Psoas muscle (tissue), 8 donors: ENCODE measurements at places on chromosomes 16 and 17. TPM values are rescaled to one million over a fixed set of nuclear protein-coding genes. Genes with fewer than 3 reads are reported as not detected.

- DNase-seq = no peak
Measured at GRCh38 chr16:48912360-48912759, 302.4 kb upstream of the N4BP1 start.

- DNase-seq = no peak
Measured at GRCh38 chr17:46038414-46038813, 39.4 kb downstream of the STH start.

- DNase-seq = no peak
Measured at GRCh38 chr16:67104061-67104460, 5.7 kb upstream of the PHAF1 start.

DNA sequence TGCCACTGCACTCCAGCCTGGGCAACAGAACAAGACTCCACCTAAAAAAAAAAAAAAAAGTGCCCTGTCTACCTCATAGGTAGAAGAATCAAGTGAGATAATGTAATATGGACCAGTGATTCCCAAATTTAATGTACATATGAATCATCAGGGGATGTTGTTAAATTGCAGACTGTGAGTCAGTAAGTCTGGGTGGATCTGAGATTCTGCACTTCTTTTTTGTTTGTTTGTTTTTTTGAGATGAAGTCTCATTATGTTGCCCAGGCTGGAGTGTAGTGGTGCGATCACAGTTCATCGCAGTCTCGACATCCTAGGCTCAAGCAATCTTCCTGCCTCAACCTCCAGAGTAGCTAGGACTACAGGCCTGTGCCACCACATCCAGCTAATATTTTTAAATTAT, 31.6 kb downstream of the HOXB1 start:
- no peak for DNase-seq

DNA sequence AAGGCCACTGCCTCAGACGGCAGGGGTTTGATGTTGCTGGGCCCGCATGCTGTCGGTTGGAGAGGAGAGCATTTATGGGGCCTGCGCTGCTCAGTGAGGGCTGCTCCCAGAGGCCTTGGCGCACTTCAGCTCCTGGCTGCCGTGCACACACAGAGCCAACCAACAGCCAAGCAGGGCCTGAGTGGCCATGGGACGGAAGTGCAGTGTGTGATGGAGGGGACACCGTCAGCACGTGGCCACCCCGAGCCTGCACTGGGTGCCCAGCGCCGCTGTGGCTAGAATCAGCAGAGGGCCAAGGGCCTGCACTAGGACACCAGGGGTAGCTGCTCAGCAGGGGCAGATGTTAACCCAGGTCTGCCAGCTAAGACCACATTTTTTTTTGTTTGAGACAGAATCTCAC, 21.8 kb downstream of the KLHL36 start:
- DNase-seq = no peak

Gene EVI2B
- 2.1 TPM for total RNA-seq

Gene C16orf95
- total RNA-seq = 6.6 TPM

Gene PDPK1
- total RNA-seq = 36.1 TPM

DNA sequence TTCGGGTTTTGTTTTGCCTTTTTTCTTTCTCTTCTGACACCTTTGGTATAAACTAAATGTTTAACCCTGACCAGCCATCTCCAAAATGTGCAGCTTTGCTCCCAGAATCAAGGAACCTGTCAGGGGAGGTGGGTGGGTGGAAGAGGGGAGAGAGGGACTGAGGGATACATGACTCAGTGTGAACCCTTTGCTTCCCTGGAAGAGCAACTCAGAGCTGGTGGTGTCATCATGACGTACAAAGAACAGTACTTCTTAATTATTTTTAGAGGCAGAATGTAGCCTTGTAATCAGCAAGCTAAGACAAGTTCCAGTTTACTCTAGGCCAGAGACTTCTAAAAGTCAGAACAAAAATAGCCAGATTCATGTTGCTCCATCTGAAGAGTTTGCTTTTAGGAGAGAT, 119.6 kb upstream of the HAS3 start:
- DNase-seq = no peak

DNA sequence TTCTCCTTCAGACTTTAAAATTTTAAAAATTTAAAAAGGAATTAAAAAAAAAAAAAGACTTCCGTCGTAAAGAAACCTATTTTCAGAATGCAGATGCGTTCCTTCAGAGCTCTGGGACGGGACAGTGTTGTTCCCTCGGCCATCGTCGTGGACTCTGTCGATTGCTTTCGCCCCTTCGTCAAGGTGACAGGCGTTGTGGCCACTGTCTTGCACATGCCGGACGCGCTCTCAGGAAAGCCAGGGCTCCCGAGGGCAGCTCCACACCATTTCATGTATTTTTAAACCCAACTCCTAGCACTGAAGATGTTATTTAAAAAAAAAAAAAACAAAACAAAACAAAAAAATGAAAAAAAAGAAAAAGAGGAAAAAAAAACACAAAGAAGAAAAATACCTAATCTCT, 22.3 kb downstream of the TMC6 start:
- peak; percentile 45 for DNase-seq

GRCh38 chr16:27315333-27316037, 1.7 kb downstream of the IL4R start:
- peak; percentile 60 for DNase-seq

DNA sequence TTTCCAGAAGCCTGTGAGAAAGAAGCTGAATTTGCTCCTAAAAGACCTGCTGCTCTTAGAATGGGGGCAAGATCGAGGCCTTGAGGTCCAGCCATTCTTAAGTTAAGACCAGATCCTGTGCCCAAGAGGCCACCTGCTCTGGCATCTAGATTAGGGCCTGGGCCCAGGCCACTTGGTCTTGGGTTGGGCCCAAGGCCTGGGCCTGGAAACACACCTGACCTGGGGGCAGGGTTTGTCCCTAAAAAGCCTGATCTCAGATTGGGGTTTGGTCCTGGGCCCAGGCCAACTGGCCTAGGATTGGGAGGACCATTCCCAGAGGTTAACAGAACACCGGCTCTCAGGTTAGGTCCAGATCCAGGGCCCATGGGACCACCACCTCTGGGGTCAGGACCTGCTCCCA, 12.9 kb downstream of the CHTF8 start:
- no peak for DNase-seq

- peak; percentile 21 for DNase-seq
Measured at GRCh38 chr17:19304209-19304608, 58.3 kb downstream of the B9D1 start.
